ENCODE measurements at places on chromosomes 5 and 9. TPM values are rescaled to one million over a fixed set of nuclear protein-coding genes. Genes with fewer than 3 reads are reported as not detected.

DNA sequence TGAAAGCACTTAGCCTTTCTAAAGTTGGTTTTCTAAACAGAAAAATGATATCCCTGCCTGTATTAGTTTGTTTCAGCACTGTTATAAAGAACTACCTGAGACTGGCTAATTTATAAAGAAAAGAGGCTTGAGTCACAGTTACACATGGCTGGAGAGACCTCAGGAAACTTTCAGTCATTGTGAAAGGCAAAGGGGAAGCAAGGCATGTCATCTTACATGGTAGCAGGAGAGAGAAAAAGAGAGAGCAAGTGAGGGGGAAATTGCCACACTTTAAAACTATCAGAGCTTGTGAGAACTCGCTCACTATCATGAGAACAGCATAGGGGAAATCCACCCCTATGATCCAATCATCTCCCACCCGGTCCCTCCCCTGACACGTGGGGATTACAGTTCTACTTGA lies 64.9 kb downstream of the FAM170A start:
- DNase-seq, result no peak

- DNase-seq, result peak; percentile 59
Observed at GRCh38 chr9:17005056-17005823, 129.6 kb upstream of the CNTLN start.

- no peak for DNase-seq
Observed at GRCh38 chr5:134878403-134878802, 4.2 kb downstream of the TXNDC15 start.

DNA sequence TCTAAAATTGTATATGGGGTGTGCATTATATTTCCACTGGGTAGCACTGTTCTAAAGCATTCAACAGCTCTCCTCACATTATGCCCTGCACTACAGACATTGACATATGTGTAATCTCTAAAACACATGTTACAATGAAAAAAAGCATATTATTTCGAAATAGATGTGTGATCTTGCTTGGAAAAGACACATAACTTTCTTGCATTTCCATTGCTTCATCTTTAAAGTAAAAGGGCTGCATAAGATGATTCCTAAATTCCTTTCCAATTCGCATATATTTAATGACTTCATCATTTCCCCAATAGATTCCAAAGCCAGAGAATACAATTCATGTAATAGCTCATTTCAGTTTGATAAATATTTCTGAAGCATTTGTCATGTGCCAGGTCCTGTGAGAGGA lies 566.9 kb downstream of the PDE4D start:
- DNase-seq, result no peak

Gene CNTFR
- polyA plus RNA-seq, result not detected

Gene PCDHAC2
- 1.2 TPM for polyA plus RNA-seq

GRCh38 chr5:171192111-171192510 lies 116.9 kb upstream of the TLX3 start:
- no peak for DNase-seq

Gene MRNIP
- 16.4 TPM for polyA plus RNA-seq

GRCh38 chr9:125497478-125497877 lies 209.5 kb downstream of the MAPKAP1 start:
- DNase-seq, result no peak

- DNase-seq, result peak; percentile 83
Observed at GRCh38 chr5:77086689-77087483, at the start of gene ZBED3. Gene ZBED3 (minus strand): TSS chr5:77087285. CDS start chr5:77077878, 9,407 bp downstream.

Gene PKD2L2
- not detected for polyA plus RNA-seq

GRCh38 chr9:116873491-116873890 lies 186.4 kb downstream of the TRIM32 start:
- DNase-seq, result no peak

Gene SRP19
- polyA plus RNA-seq, result 18.4 TPM

DNA sequence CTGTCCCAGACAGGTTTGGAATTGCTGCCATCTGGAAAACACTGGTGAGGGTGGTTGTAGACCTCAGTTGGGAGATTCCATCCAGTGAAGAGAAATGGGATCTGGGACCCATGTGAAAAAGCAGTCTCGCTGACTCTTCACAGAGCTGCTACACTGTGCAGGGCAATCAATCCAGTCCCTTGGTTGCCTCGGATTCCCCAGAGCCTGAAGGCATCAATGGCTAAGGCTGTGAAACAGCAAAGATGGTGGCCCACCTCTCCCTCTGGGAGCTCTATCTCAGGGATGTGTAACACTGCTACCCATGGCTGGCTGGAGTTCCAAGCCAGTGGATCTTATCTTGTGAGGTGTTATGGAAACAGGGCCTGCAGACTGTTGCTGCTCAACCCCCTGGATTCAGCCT lies 256.1 kb downstream of the TMEM38B start:
- DNase-seq, result no peak

- no peak for DNase-seq
Observed at GRCh38 chr5:173480896-173481295, 135.6 kb downstream of the BOD1 start.

Gene MCIDAS
- not detected for polyA plus RNA-seq

GRCh38 chr5:163409384-163409783 lies 28.0 kb upstream of the CCNG1 start:
- no peak for DNase-seq

- DNase-seq, result no peak
Observed at GRCh38 chr5:34483442-34484033, 172.6 kb upstream of the RAI14 start.

DNA sequence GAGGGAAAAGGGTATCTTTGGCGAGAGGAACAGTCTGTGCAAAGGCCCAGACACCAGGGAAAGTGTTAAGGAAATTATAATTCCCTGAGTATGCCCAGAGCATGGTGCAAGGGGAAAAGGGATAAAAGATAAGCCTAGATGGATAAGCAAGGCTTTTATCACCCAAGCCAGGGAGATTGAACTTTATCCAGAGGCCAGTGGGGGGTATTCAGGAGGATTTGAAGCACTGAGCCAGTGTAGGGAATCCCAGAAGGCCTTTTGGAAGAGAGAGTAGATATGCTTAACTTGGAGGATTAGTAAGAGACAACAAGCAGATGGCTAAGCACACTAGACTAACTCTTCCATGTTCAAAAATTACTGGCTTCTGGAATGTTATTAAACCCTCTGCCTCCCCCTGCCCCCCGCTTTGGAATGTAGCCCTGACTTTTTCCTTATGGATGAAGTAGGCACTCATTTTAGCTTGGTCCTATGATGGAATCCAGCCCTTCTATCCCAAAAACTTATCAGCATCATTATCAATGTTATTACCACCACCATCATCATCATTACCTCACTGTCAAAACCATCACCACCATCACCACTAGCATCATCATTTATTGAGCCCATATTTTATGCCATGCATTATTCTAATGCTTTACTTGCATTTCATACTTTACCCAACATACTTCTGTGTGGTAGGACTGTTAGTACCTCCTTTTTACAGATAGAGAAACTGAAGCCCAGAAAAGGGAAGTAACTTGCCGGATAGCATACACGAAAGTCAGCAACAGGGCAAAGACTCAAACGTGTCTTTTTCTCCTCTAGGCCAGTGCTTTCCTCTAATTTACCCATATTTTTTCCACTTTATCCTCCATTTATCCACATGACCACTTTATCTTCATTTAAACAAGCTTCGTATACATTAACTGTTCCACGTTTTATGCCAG lies 237.0 kb downstream of the PAPPA start:
- no peak for DNase-seq

DNA sequence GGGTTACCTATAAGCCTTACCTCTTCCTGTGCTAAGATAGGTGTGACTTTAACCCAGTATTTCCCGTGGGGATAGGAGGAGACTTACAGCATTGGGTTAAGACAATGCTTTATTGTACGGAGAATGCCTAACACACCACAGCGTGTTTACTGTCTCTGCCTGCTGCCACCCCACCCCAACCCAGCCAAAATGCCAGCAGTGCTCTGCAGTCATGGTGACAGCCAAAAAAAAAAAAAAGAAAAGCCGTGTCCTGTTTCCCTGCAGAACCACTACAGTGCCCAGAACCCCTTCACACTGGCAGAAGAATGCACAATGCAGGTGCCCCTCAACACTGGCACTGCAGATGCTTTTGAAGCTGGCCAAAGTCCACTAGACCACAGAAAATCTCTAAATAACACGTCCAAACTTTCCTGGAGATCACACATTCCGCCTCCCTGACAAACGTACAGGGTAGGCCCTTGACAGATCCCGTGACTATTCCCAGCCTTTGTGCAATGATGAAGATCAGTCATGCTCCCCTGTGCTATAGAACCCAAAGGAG lies 102.2 kb downstream of the SERINC5 start:
- DNase-seq, result no peak

Gene TMEM161B
- 3.5 TPM for polyA plus RNA-seq

Gene SPACA9
- 2.6 TPM for polyA plus RNA-seq

DNA sequence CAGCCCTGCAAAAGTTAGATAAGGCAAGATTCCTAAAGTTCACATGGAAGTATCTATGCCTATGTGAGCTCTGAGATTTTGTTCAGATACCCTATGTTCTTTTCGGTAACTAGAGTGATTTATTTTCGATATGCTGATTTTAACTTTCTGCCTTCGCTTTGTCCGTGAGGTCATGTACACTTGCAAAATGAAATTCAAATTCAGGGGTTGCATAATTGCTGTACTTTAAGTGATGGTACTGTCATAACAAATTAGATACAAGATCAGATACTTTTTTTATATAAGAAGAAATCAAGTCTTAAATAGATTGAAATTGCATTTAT lies 350 bp upstream of the ECPAS start:
- no peak for DNase-seq

Gene SPATA31A3
- polyA plus RNA-seq, result not detected

Gene IFNA2
- polyA plus RNA-seq, result not detected

Gene PDE6A
- polyA plus RNA-seq, result not detected

- DNase-seq, result no peak
Observed at GRCh38 chr5:76425146-76425545, 22.1 kb downstream of the IQGAP2 start.

GRCh38 chr9:72863456-72864094 lies 89.3 kb downstream of the ALDH1A1 start:
- DNase-seq, result no peak

Gene MARCOL
- not detected for polyA plus RNA-seq

- no peak for DNase-seq
Observed at GRCh38 chr5:98581112-98581997, 192.1 kb upstream of the RGMB start.

DNA sequence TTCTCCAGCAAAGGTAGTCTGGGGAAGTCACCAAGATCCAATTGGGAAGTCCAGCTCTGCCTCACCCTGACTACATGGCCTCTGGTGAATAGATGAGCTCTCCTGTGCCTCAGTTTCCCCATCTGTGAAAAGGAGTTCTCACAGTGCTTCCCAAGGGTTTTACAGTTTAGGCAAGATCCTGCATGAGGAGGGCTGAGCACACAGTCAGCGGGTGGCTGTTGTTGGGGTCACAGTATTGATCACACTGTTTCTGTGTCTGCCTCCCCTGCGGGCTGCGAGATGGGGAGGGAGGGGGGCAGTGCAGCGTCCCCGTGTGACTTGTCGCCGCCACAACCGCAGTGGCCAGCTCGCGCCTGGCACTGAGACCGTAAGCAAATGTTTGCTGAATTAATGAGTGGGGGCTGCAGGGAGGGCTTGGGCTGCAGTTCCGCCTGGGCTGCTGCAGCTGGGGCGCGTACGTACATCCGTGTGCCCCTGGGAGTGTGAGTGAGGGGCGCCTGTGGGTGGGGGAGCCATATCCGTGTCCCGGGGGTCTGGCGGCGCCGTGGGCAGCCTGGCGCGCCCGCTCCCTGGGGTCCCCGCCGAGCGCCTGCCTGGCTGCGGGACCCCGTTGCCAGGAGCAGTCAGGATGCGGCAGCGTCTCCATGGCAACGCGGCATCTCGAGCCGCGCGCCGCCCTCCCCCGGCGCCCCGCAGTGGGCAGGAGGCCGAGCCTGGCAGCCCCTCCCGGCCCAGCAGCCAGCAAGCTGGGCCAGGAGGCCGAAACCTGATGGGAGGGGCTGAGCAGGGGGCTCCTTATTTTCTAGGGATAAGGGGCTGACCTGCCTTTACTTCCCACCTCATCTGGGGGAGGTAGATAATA lies 31.4 kb upstream of the PSD2 start:
- no peak for DNase-seq

Gene SLC34A3
- not detected for polyA plus RNA-seq

DNA sequence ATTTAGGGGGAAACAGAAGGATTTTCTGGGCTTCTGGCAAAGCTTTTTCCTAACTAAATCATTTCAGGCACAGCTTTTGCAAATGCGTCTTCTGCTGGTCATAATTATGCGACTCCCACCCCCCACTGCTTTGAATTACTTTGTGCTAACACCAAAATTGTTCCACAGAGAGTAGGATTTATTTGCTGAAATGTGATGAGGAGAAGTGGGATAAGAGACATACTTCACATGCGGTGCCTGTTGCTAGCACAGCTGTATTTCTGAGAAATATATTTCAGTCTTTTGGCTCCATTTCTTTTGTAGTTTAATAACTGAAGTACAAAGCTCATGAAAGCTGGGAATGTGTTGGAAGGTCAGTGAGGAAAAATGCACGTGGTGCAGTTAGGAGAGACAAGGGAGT lies 83.2 kb upstream of the TAS2R1 start:
- DNase-seq, result no peak

DNA sequence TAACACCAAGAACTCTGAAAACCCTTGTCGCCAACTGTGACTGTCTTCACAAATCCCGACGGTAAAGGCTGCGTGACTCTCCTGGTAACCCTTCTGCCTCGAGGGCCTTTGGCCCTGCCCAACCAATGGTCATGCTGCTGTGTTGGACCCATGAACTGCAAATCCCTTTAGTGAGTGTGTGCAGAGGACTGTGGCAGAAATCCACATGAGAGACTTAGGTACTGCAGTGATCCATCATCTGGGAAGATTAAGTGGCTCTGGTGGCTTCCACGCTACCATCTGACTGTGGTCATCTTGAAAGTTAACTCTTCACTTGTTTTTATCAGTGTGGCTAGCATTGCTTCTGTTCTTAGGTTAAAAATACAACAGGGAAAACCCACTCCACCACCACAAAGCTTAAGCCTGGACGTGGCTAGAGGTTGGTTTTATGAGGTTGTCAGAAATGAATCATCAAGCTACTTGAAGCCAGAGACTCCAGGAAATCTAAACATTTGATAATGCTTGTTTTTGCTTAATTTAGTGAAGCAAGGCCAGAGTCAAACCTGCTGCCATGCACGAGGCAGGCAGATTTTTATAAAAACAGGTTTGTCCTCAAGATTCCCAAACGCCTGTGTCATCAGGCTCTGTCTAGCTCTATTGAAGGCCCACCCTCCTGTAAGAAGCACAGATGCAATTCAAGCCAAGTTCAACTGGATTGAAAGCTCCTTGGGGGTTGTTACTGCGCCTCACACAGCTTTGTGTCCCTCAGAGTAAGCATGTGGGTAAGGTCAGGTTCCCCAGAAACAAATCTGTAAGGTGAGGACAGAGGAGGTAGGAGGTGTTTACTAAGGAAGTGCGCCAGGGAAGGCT lies 52.7 kb upstream of the ERCC6L2 start:
- peak; percentile 79 for DNase-seq

DNA sequence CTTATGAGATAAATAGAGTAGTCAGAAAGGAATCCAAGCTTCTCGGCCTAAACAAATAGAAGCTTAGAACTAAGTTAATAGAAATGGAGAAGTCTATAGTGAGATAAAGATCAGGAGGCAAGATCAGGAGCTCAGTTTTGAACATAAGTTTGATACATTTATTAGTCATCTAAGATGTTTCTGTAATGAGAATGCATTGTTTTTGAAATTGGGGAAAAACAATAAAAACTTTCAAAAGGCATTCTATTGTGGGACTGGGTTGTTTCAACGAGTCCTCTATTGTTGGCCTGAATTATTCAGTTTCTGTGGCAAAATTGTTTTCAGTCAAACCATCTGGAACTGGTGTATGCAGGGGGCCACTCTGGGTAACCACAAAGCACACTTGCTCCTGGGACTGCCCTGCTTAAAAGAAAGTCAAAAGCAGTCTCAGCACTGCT lies 181.0 kb upstream of the CLINT1 start:
- no peak for DNase-seq

- DNase-seq, result no peak
Observed at GRCh38 chr5:179309751-179310320, 35.4 kb downstream of the ADAMTS2 start.

Gene TAF11L5
- not detected for polyA plus RNA-seq

Gene RLN2
- 0.43 TPM for polyA plus RNA-seq

Measured in endothelial cell of umbilical vein (primary cell).